NCI-H345 (cell line): ENCODE measurements at places on chromosomes 2 and 18.

DNA sequence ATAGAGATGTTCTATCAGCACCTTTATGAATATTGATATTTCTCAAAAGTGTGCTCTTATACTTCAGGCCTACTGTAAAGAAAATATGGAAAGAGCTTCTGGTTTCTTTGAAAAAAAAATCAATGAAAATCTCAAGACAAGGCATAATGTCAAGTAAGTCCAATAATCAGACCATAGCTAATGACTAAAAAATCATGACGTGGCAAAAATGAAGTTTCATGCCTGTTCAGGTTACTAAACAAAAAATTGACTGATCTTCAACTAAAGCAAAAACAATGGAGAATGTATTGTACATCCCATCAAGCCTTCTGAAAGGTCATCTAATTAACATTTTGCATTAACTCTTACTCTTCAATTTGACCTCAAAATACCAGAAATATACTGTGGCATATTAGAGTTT lies 824.4 kb downstream of the EPHA4 start:
- DNase-seq, result no peak

- no peak for DNase-seq
Measured at GRCh38 chr18:58288921-58289797, 245.1 kb downstream of the NEDD4L start.

- no peak for DNase-seq
Measured at GRCh38 chr18:31079973-31080372, 22.2 kb downstream of the DSC2 start.

GRCh38 chr2:107635883-107636282 lies 190.8 kb upstream of the RGPD4 start:
- no peak for DNase-seq

DNA sequence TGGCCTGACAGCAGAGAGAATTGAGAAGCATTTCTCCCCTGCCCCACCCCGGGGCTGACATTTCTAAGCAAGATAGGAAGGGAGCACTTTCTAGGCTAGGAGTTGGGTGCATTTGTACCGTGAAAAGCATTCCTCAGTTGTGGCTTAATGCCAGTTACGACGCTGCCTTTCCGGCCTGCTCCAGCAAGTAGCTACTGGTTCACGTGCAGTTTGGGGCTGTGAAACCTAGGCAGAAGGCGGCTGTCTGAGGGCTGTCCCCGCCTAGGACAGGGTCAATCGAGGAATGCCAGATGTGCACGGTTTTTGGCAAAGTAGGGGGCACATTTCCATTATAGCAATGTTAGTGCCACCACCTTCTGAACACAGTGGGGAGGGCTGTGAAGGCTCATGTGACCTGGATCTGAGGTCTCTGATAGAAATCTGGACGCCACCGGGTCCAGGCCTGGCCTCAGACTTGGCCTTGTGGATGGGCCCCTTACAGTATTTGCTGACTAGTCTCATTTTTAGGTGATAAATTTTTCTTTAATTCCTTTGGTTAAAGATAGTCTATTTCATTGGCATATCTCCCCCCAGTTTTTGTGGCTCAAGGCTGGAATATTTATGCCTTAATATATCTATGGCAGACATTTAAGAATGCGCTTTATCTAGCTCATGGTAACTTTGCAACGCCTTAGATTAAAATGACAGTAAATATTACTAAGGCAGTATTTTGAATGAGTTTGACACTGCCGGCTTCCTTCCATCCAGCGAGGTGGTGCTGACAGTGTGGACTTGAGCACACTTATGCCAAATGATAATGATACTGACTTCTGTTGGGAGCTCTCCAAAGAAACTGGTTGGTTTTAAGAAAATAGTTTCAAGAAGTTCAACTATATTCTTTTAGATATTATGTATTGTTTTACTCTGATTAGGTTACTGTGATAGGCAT lies 78.7 kb downstream of the LPIN1 start:
- no peak for DNase-seq

- DNase-seq, result no peak
Measured at GRCh38 chr2:209834767-209835166, 63.1 kb downstream of the UNC80 start.

GRCh38 chr18:28063271-28063761 lies 113.6 kb downstream of the CDH2 start:
- no peak for DNase-seq

DNA sequence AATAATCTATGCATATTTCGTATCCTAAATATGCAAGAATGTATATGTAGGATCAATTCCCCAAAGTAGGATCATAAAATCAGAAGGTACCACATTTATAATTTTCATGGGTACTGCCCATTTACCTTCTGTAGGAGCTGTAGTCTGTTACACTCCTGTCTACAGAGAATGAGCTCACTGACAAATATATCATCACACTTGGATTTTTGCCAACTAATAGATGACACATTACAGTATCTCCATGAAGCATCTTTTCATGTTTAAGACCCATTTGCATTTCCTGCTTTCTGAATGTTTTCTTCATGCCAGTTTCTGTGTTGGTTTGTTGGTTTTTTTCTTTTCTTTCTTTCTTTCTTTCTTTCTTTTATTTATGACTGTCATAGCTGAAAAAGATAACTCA lies 70.9 kb upstream of the EML6 start:
- DNase-seq, result no peak

- no peak for DNase-seq
Measured at GRCh38 chr2:231189571-231190495, 8.6 kb upstream of the ARMC9 start.

- no peak for DNase-seq
Measured at GRCh38 chr2:141380008-141380979, 750.5 kb downstream of the LRP1B start.

DNA sequence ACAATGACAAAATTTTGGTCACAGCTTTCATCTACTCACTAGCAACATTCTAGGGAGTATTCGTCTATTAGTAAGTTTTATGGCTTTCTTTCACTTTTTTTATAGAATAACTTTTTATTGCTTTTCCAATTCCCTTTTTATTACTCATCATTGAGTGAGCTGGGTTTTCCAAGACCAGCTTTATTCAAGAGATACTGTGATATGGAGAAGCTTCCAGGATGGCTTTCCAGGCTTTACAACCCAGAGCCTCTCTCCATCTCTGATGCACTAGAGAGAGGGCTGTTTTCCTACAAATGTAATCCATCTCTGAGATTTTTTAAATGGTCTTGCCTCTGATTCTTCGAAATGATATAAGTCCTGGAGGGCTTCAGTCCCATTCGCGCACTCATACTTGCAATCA lies 118.3 kb downstream of the LDLRAD4 start:
- no peak for DNase-seq

DNA sequence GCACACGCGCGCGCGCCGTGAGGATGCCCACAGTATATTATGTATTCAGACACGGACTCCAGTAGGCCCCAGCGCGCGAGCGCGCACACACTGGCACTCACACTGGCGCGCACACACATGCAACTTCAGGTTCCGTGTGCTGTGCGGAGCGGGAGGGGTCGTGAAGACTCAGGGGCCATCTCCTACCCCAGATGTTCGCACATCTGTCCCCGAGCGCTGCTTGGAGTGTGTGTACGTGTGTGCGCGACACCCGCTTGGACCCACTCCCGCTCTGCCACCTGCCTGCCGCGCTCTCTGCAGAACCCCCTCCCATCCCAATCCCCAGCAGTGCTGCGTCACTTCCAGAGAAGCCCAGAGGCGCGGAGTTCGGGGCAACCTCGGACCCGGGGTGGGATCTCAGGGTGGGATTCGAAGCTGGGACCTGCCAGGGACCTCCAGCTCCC lies 2.6 kb downstream of the NRP2 start:
- DNase-seq, result peak; percentile 33

GRCh38 chr2:170917219-170917913 lies 11.7 kb upstream of the GORASP2 start:
- no peak for DNase-seq

- DNase-seq, result no peak
Measured at GRCh38 chr2:71536226-71536671, 82.9 kb downstream of the DYSF start.

GRCh38 chr18:71850602-71851001 lies 693.5 kb downstream of the CBLN2 start:
- no peak for DNase-seq

GRCh38 chr2:212427638-212428037 lies 111.0 kb downstream of the ERBB4 start:
- no peak for DNase-seq

- DNase-seq, result no peak
Measured at GRCh38 chr2:195382186-195382585, 274.8 kb upstream of the SLC39A10 start.

GRCh38 chr2:192123847-192124246 lies 70.9 kb downstream of the TMEFF2 start:
- DNase-seq, result no peak

GRCh38 chr18:49249521-49249920 lies 210.9 kb downstream of the DYM start:
- DNase-seq, result no peak

DNA sequence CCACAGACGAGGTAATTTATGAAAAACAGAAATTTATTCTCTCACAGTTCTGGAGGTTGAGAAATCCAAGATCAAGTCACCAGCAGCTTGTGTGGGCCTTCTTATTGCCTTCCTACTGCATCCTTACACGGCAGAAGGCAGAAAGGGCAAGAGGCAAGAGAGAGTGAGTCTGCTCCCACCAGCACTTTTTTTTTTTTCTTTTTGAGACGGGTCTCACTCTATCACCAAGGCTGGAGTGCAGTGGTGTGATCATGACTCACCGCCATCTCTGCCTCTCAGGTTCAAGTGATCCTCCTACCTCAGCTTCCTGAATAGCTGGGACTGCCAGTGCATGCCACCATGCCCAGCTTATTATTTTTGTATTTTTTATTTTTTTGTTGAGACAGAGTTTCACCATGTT lies 78.5 kb upstream of the HK2 start:
- DNase-seq, result no peak

DNA sequence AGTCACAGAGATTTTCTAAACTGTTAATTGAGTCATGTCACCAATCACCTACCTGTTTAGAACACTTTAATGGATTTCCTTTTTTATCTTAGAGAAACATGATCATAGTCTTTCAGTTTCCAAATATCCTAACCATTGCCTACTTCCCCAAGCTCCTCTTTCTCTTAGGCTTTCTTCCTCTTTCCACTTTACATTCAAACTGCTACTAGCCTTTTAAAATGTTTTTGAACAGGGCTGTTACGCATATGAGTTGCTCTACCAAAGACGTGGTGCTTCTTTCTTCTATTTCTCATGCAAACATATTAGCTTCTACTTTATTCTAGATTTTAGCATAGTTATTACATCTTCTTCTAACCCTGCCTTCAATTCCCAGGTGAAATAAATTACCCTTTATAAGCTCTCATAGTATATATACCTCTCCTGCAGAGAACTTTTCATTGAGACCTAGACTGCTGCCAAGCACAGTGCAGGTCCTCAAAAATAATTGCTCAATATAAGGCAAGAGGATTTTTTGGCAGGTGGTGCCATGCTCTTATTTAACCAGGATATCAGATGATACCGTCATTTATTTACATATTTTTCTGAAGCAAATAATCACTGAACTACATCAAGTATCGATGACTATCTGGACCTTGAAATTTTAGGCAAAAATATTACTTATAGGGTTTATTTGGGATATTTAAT lies 937.1 kb downstream of the TSN start:
- DNase-seq, result no peak

DNA sequence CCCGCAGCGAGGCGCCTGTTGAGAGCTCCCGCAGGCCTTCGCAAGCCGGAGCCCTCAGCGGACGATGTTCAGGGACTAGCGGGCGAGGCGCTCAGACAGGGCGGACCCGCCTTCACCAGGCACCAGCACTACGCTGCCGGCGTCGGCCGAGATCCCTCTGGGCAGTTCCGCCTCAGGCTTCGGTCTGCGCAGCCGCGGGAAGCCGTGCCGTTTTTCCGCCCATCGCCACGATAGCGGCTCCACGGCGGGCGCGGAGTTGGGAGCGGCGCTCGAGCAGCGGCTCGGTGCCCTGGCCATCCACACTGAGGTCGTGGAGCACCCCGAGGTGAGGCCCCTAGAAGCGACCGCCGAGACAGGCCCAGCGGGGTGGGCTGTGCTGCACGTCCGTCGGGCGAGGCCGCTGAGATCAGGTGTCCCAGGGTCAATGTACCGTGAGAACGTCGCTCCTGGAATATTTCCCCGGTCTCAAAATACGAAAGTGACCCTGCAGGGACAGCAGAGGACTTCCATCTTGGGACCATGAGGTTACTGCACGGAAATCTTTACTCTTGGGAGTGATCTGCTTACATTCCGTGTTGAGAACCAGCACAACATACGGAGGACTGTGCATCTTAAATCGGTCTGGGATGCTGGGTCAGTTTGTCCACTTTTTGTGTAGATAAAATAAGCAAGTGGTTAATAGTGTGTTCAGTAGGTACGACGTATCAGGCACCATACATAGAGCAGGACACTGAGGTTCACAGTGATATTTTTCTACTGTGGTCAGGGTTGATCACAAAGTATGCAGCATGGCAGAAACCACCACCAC lies 13.3 kb upstream of the MTIF2 start:
- peak; percentile 79 for DNase-seq

DNA sequence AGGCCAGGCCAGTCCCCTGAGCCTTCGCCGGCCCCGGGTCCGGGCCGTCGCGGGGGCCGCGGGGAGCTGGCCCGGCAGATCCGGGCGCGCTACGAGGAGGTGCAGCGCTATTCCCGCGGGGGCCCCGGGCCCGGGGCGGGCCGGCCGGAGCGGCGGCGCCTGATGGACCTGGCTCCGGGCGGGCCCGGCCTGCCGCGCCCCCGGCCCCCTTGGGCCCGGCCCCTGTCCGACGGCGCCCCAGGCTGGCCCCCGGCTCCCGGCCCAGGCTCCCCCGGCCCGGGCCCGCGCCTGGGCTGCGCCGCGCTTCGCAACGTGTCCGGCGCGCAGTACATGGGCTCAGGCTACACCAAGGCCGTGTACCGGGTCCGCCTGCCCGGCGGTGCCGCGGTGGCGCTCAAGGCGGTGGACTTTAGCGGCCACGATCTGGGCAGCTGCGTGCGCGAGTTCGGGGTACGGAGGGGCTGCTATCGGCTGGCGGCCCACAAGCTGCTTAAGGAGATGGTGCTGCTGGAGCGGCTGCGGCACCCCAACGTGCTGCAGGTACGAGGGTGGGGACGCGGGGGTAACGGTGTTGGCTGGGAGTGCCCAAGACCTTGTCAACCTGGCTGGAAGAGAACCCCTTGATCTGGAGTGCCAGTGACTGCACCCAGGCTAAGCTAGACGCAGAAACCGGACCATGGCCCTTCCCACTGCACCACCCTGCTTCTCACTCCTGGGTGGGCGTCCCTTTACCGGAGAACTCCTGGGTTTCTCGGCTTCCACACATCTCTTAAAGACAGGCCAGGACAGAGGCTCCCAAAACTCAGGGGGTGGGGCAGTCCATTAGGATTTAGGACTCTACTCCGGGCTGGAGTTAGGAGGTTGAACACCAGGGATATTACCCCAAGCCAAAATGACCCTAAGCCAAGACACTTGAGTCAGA lies 739 bp downstream of the PKDCC start:
- no peak for DNase-seq

- peak; percentile 47 for DNase-seq
Measured at GRCh38 chr2:187580462-187581124, 26.4 kb upstream of the TFPI start.

- no peak for DNase-seq
Measured at GRCh38 chr2:121577381-121577780, 46.7 kb downstream of the RNU4ATAC start.
